ENCODE measurements at places on chromosomes 4 and X. TPM values are rescaled to one million over a fixed set of nuclear protein-coding genes. Genes with fewer than 3 reads are reported as not detected.

COPS4 gene
- 27.6 TPM for total RNA-seq

MBTPS2 gene
- total RNA-seq, result 3.4 TPM

DSPP gene
- not detected for total RNA-seq

RTL3 gene
- not detected for total RNA-seq

PDLIM3 gene
- not detected for total RNA-seq

PCDH10 gene
- total RNA-seq, result not detected

GAGE13 gene
- not detected for total RNA-seq
